ENCODE measurements at places on chromosomes 2 and 18.

- DNase-seq = no peak
Observed at GRCh38 chr2:171407030-171407675, 26.6 kb downstream of the METTL8 start.

GRCh38 chr2:153819501-153819900, 52.2 kb upstream of the GALNT13 start:
- DNase-seq = no peak

GRCh38 chr2:71614976-71615766, 161.8 kb downstream of the DYSF start:
- DNase-seq = no peak

GRCh38 chr2:41973871-41974270, 74.0 kb upstream of the PKDCC start:
- DNase-seq = no peak

DNA sequence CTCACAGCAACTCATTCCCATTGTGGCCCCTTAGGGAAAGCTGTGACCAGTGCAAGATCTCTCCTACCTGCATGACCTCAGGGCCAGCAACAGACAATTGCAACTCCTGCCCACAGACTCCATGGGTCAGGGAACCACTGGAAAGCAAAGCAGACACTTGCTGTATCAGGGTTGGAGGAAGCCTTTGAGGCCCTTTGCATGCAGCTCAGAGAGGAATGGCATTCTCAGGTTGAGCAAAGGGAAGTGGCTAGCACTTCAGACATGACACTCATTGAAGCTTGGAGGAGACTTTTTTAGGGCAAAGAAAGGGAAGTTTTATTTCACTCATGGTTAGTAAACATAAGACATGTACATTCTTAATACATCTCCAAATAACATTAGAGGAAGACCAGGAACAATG, 22.1 kb downstream of the IL1F10 start:
- peak; percentile 52 for DNase-seq

DNA sequence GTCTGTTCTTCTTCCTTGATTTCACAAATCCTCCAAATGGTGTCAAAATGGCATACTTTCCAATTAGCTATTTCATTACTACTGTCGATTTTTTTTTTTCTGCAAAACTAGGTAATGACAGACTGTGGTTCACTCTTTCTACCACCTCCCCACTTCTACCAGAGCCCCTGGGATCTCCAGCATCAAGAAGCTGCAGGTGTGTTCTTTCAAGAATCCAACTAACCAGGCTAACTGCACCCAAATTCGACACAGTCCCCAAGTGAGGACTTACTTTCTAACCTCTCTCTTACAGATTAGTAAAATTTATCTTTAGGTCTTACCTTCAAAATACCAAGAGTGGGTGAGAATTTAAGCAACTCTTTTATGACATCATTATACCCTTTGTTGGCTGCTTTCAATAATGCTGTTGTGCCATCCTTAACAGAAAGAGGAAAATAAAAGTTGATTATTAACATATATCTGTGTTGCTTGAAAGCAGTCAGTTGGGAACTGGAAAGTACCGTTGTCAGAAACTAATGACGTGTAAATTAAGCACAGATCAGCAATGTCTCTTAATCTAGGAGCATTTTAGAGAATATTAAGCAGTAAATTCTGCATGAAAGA, 31.2 kb upstream of the NPC1 start:
- DNase-seq = no peak

GRCh38 chr2:225052703-225053102, 10.4 kb upstream of the DOCK10 start:
- peak; percentile 18 for DNase-seq

DNA sequence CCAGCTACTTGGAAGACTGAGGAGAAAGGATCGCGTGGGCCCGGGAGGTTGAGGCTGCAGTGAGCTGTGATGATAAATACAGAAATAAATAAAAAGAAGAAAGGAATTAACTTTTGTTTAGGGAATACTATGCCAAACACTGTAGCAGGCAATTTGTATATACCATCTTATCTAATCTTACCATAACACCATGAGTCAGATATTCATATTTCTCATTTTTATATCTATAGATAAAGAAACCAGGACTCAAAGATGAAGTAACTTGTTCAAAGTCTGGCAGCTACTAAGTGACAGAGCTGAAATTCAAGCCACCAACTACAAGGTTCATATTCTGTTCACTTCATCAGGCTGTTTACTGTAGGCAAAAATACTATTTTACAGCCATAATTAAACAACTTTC, 119.2 kb upstream of the SLC39A10 start:
- no peak for DNase-seq

- no peak for DNase-seq
Observed at GRCh38 chr2:170848587-170848986, 31.9 kb downstream of the GAD1 start.

- no peak for DNase-seq
Observed at GRCh38 chr18:37501136-37501535, 64.5 kb downstream of the CELF4 start.

- no peak for DNase-seq
Observed at GRCh38 chr2:220081171-220081570, 453.7 kb downstream of the SLC4A3 start.

GRCh38 chr2:62215306-62216064, 19.6 kb downstream of the B3GNT2 start:
- DNase-seq = no peak

GRCh38 chr2:98188351-98189046, 101.5 kb downstream of the VWA3B start:
- no peak for DNase-seq

GRCh38 chr2:161136696-161137324, 23.4 kb upstream of the TANK start:
- peak; percentile 30 for DNase-seq

DNA sequence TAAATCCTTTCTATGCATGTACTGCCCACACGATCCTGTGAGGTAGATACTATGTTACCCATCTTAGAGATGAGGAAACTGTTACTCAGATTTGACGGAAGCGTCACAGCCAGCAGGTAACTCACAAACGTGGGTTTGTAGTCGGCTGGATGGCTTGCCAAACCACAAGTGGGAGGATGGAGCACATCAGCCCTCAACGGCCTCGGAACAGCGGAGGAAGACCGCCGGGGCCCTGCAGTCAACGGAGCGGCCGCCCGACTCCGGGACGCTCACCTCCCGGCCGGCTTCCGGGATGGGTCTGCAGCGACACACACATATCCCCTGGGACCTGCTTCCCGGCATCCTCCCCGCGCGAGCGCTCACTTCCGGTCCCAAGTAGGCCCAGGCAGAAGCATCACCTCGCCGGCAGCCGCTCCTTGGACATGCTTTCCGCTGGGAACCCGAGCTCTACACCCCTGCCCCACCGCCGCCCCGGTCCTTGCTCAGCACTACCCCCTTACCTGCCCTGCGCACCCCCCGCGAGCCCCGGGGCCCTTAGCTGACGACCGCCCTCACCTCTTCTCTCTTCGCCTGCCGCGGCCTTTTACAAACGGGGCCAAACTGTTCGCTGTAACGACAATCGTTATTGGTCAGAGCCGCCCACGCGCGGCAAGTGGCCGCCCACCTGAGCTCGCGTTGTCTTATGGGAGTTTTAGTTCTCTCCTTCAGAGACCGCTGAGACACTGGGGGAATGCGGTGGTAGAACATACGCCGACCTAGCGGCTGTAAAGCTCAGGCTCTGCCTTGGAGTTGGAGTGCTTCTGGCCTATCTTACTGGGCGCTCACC, at the start of gene C2orf42:
C2orf42 (minus strand) TSS at position 602 of the 826 bp plus-strand sequence. CDS start 9,034 bp downstream, outside the sequence.
- peak; percentile 94 for DNase-seq

DNA sequence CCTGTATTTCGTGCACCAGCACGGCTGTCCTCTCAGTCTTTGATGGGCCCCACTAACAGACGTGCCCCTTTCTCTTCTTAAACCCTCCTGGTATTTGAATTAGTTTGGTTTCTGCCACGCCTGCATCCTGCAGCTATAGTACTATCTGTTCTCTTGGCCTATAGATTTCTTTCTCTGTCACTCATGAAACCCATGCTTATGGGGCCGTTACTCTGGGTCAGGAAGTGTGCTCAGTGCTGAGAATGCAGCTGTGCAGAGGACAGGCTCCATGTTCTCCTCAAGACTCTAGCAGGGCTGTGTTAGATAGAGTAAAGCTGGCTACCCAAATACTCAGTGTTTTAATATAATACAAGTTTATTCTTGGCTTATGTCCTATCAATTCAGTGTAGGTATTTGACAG, 180.0 kb downstream of the INSIG2 start:
- DNase-seq = no peak

GRCh38 chr18:4384932-4385331, 70.2 kb downstream of the DLGAP1 start:
- DNase-seq = no peak

- no peak for DNase-seq
Observed at GRCh38 chr2:133633881-133634409, 65.7 kb upstream of the NCKAP5 start.

DNA sequence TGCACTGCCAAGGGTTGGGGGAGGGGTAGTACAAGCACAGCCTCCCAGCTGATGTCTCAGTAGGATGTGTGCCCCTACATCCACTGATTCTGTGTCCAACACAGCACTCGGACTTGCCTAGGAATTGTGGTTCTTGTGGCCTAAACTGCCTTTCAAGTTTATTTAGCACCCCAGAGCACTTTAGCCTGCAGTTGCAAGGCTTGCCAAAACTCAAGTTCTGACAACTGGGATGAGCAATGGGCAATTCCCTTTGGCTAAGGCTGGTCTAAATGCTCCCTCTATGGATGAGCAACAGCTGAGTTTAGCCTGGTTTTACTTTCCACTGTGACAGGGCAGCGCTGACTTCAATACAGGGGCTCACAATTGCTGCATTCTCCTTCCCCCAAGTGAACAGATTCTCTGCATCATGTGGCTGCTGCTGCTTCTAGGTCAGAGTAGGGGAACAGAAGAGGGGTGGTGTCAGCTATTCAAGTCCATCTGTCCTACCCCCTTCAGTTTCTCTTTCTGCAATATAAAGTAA, 471.5 kb downstream of the PIK3C3 start:
- DNase-seq = no peak

DNA sequence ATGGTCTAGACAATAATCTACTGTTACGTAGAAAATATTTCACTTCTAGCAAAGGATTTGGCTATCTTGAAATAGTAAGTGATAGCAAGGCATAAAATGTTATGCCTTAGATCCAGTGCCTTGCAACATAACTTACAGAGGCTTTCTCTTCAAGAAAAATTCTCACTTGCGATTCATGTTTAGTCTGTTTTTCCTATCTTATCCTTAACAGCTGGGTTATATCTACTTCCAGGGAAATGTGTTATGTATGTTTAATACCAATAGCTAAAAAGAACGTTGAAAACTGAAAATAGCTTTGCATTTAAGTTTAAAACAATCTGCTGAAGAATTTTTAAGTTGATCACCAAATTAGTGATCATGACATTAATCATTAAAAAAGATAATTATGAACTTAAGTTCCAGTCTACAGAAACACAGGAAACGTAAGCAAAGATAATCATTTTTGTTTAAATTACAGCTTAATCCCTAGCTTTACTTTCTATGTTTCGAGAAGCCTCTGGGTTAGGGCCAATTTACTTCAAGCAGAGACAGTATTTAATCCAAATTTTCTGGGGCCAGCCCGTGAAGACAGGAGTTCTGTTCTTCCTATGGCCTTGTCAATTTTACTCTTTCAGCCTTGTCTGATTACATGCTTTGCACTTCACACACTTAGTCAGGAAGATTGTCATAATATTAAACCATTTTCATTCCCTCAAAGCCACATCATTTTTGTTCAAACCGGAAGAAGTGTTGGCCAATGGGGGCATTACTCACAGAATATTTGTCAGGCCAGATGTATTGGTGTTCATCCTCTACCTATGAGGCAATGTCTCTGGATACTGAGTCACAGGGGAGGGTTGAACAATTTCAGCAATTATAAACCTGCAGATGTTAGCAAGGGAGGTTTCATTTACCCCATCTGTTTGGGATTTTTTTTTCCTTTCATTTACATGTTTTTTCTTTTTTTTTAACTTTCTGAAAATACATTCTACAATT, 1132.9 kb upstream of the ZEB2 start:
- no peak for DNase-seq

- DNase-seq = no peak
Observed at GRCh38 chr2:132668189-132668823, 1.7 kb downstream of the LYPD1 start.

DNA sequence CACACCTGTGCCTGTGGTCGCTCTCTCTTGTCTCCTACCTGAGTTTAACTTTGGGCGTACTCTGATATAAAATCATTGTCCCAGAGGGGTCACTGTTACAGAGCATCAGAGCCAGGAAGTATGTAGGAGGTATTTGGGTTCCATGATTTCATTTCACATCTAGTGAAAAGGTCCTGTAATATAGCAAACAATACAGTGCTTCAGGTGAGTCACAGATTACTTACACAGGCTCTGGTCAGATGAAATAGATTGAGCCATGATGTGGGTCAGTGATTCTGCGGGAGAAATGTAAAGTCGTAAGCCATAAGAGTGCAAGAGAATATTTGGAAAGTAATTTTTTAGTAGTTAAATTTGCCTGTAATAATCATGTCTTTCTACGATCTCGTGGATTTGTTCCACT, 70.2 kb downstream of the SOCS6 start:
- DNase-seq = no peak

DNA sequence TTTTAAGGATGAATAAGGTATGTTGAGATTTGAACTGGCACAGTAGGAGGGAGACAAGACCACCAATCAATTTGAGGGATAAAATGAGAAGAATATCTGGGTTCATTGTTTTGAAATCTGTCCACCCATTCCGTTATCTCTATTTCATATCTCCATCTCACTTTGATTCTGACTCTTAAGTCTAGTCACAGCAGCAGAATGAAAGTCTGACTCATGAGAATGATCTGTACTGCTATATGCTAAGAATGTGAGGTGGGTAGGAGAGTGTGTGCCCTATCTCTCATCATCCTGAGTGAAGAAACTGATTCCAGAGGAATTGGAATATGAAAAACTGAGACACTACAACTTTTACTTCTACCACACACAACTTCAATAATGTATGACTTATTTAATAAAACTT, 1994.5 kb upstream of the PIK3C3 start:
- DNase-seq = no peak

GRCh38 chr2:63891488-63892030, 49.9 kb downstream of the UGP2 start:
- no peak for DNase-seq

DNA sequence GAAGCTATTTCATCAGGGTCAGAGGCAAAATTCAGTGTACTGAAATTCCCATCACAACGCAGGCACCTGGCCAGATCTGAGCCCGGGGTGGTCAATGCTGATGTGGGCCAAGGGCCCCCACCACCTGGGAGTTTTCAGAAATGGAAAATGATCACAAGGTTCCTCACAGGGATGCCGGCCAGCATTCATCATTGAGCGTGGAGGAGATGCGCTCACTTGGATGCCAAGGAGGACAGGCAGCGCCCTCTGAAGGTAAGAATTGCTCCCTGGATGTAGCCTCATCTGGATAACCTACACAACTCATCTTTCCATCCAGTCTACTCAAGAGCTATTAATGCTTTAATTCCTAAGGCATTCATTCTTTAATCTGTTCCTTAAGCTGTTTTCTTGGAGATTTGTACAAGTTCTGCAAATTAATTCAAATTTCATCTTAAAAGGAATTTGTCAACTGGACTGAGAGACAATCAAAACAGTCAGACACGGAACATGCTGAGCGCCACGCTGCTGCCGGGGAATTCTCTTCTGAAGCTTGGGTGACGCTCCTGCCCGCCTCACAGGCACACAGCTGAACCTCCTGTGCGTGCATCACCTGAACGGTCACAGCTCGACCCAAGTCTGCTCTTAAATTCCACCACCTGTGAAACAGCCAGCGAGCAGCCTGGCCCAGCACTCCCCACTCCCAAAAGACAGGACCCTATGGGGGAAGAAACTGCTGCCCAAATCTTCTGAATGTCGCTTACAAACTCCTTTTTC, 206.7 kb downstream of the HDAC4 start:
- no peak for DNase-seq

GRCh38 chr18:24735624-24736231, 275.3 kb downstream of the HRH4 start:
- DNase-seq = no peak
